ENCODE measurements at places on chromosomes 1 and 21.

GRCh38 chr1:205477121-205477758 is 21.4 kb upstream of the BLACAT1 start:
- DNase-seq = no peak

GRCh38 chr1:171429137-171429536 is 56.2 kb upstream of the PRRC2C start:
- no peak for DNase-seq

GRCh38 chr21:37645848-37646247 is 270.4 kb downstream of the KCNJ6 start:
- no peak for DNase-seq

- peak; percentile 47 for DNase-seq
Observed at GRCh38 chr21:44846485-44847260, 26.8 kb downstream of the PTTG1IP start.

DNA sequence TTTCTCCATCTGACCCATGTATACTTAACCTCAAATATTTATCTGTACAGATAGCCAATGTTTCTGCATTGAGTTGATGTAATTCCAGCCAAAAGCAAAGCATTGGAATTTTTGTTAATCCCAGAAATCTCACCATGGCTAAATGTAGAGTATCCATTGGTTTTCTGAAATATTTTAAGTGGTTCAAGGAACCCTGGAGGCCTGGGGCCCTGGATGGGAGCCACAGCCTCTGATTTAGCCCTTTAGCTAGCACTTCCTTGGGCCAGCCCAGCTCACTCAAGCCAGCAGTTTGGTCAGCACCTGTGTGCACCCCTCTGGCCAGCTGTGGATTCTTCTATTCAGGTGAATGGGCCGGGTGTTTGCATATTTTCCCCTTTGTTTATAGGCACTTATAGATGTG is 18.8 kb upstream of the EPS8L3 start:
- DNase-seq = no peak

DNA sequence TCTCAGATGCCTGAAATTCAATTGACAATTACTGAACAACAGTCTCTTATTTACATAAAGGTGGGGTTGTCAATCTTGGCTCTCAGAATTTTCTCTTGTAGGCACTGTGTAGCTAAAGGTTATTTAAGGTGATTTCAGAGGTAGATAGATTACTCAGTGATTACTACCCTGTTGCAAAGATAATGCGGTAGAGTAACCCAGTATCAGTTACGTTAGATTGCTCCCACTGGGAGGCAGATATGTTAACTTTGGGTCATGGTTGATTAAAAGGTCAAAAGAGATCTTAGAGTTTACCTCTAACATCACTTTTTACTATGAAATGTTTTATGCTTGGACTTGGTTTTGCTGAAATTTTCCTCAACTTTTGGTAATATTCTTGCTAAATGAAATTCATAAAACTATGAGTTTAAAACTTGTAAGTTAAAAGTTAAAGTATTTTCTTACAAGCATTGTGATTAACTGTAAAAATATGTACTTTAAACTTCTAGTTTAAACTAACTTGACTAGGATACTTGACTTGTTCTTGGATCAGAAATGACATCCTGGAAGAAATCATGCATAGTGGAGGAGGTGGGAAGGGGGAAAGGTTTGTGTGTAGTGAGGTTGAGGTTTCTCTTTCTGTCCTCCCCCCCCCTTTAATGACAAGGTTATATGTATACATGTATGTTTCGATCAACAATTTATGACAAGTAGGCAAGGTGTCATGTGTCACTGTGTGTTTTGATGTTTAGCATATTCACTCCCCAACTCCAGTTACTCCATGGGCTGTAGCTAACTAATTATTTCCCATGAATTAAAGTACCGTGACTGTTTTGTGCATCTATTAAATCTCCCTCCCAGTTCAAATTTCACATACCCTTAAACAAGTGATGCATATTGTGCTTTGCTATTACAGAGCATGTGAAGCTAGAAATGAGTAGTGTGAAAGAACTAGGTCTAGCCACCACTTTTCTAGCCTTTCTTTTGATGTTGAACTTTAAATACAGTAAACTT is 2.9 kb downstream of the LAMC1 start:
- DNase-seq = no peak

DNA sequence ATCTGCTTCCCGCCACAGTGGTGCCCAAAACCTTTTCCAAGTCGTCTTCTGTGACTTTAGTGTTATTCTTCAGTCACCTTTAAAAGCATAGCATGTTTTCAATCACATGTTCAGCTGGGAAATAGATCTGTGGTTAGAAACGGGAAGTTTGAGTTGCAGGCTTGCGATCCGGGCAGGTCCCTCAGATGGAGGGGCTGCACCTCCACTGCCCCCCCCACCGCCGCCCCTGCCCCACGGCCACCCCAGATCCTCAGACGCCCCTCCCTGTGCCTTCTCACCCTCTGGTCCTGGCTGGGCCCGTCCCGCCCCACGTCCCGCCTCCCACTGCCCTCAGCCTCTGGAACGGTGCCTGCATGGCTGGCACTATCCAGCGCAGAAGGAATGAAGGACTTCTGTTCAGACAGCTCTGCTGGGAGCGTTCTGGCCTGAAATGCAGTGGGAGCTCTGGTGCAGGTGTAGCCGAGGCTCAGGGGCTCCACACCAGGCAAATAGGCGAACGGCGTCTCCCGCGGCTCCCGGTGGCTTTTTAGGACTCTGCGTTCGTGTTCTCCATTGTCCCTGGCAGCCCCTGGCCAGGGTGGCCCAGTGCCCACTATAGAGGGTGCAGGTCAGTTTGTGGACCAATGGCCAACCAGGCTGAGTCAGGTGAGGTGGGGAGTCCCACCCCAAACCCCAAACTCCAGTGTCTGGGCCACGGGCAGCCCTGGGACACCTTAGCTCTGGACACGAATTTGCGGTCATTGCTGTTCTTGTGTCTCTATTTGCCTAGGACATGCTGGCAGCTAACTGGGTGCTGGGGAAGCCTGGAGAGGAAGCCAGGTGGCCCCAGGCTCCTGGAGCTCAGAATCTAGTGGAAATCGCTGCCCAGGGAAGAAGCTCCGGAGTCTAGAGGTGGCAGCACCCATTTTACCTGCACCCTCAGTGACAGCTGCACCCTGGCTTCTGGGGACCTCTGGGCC is 67.1 kb downstream of the FAAP20 start:
- no peak for DNase-seq

DNA sequence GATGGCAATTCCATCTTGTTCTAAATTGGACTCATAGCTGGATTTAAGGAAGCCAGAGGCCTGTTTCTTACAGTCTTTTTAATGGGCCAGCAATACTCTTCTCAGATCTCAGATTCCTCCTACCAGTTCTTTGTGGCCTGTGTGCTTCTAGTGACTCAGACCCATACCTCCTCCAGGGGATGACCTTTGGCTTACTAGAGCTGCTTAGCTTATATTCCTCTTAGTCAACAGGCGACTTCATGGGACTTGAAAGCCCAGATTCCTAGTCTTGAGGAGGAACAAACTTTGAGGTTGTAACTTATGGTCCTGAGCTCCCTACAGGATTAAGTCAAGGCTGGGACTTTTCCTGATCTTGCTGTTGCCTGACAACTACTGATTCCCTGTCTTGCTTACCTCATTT is 12.4 kb upstream of the PAPPA2 start:
- no peak for DNase-seq

- DNase-seq = no peak
Observed at GRCh38 chr1:203511930-203512329, 18.0 kb downstream of the OPTC start.

DNA sequence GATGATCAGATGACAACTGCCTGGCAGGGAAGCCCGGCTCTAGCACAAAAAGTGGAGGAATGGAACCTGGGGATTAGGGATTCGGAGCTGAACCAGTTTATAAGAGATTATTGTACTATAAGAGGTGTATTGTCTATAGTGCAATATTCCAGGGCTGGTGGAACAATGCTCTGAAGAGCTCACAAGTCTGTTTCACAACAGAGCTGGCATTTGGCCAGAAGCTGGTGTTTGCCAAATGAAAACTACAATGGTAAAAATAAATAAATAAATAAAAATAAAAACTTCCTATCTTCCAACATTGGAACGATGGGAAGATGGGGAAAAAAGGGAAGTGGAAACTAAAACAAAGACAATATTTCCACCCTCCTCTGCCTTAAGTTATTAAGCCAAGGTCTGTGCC is 73.5 kb downstream of the CHODL start:
- no peak for DNase-seq

DNA sequence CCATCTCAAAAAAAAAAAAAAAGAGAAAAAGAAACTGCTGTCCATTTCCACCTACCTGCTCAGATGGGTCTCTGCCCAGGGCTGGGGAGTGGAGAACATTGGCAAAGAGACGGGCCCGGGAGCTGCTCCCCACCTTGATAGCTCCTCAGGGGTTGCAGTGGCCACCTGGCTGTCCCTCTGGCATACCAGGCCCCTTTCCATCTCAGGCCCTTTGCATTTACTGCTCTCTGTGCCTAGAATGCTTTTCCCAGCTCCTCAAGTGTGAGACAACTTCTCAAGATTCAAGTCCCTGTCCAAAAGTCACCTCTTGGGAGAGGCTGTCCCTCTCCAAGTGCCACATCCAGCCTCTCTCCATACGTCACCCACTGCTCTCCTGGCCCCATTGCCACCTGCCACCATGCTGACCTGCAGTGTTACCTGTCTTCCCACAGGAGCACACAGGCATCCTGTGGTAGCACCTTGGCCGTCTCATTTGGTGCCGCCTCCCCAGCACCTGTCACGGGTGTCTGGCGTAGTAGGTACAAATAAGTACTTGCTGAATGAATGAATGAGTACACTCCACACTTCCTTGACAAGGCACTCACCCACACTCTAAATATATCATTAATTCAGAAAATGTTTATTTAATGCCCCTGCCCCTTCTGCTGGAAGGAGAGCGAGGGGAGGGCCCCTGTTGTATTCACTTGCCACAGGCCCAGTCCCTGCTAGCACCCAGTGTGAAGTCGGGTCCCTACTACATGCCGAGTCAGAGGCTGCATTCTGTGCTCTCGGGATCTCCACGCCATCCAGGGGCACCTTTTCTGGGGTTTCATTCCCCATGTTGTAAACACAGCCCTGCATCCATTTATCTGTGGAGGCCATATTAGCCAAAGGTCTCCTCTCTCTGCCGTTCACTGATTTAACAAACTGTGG is 48.8 kb downstream of the DISP3 start:
- no peak for DNase-seq

DNA sequence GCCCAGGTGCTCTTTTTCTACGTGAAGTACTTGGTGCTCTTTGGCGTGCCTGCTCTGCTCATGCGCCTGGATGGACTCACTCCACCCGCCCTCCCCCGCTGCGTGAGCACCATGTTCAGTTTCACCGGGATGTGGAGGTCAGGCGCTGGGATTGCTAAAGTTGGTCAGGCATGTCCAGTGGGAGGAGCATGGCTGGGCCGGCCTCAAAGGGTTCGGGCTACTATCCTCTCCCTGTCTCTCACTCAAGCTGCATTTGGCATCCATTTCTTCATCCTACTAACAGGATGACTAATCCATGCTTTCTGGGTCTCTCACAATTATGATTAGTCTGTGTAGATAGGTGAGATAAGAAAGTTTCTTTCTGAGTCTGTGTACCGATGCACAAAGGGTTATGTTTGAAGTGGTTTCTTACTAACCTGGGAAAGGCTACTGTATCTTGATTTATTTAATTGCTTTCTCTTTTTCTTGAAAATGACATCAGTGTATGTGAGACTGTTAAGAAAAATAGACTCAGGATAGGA is 135.9 kb downstream of the HHAT start:
- DNase-seq = peak; percentile 41

GRCh38 chr1:61253059-61253735 is 170.8 kb downstream of the NFIA start:
- no peak for DNase-seq

- peak; percentile 14 for DNase-seq
Observed at GRCh38 chr1:36157115-36157903, 1.3 kb downstream of the MAP7D1 start.

DNA sequence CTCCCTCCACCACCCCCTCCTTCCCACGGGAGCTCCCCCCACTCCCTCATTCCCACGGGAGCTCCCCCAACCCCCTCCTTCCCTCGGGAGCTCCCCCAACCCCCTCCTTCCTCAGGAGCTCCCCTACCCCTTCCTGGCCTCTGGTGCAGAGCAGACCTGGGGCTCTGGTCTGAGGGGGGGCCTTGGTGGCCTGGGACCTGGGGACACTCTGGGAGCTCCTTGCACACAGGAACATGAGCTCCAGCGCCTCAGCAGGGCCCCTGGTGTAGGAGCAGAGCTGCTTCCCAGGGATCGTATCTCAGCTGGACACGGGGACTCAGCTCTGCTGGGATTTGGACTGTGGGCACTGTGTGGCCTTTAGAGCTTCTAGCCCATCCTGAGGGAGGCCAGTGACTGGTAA is 19.7 kb upstream of the PRSS38 start:
- DNase-seq = no peak

GRCh38 chr1:224782281-224783000 is 147.0 kb upstream of the DNAH14 start:
- no peak for DNase-seq

- no peak for DNase-seq
Observed at GRCh38 chr1:219757890-219758289, 145.0 kb upstream of the ZC3H11B start.

- DNase-seq = no peak
Observed at GRCh38 chr1:147238053-147238902, 4.2 kb upstream of the CHD1L start.

- DNase-seq = peak; percentile 47
Observed at GRCh38 chr1:116769104-116769452, 14.8 kb downstream of the CD2 start.

- DNase-seq = peak; percentile 13
Observed at GRCh38 chr21:42654179-42654912, 925 bp downstream of the PDE9A start.

DNA sequence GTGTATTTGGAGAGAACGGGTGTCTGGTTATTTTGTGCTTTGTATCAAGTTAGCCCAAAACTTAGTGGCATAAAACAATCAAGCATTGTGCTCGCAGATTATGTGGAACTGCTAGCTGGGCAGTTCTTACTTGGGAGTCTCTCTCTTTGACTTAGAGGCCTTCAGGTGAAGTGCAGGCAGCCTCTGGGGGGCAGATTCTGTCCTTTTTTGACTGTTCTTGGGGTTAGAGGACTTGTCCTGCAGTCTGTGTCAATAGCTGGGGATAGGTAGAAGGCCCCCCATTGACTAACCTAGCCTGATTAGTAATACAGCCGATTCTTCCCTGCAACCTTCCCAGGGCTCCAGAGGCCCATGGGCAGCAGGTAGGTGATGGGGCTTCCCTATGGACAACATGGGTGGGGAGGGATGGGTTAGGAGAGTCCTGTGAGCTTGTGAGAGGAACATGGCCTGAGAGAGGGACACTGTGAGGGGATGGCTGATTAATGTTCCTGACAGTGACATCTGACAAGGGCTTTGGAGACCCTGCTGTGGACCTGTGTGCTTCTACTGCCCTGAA is 37.2 kb upstream of the ACOT11 start:
- DNase-seq = no peak

All from activated CD4-positive, alpha-beta T cell treated with anti-CD3 and anti-CD28 coated beads, Interleukin-2, amount 50 U/mL, for 48 hours (primary cell).